ENCODE measurements at places on chromosomes 12 and 14.

DNA sequence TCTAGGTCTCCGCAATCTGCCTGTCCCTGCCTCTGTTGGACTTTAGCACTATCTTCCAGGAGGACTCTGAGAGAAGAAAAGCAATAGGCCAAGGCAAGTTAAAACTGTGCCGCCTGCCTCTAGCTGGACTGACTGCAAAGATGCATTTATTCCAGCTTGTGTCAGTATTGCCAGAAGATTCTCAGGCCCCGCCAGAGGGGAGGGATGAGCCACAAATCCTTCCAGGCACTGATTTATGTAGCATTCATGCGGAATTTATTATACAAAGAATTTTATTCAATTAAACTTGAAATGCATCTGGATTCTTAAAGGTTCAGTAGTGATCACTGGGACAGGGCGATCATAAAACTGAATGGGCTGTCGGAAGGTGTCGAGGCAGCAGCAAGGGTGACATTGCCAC lies 19.8 kb downstream of the MMAB start:
- no peak for DNase-seq

DNA sequence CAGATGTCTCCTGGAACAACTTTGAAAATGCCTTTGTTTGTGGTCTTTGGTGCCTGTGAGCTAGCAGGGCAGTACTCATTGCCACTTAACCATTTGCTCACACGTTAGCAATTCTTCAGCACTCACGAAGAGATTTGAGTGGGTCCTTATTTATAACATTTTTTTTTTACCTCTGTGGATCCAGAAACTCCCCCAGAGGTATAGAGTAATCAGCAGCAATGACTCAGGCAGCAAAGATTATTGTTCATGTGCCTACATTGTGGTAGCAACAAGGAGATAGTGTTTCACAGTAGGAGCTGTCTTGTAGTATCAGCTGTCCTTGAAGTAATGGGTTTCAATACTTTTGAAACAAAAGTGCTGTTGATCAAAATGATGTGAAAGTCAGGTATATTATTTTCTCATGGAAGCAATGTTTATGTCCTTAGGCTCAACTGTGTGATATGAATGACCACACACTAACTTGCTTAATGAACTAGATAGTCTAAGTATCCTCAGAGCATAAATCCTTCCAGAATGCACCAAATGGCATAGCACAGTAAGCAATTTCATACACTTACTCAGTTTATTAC lies 304.1 kb downstream of the EGLN3 start:
- DNase-seq: no peak

DNA sequence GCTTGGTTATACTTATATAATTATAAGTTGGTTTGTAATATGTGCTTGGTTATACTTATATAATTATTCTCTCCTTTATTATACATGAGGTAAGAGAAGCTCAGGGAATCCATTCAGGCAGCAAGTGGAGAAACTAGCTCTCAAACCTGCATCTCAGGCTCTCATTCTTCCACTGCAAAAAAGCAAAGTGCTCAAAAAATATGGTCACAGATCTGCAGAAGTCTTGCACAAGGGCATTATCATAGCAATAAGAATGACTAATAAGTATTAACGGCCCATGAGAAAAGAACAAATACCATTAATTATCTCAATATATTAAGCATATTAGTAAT lies 476 bp upstream of the TRAFD1 start:
- DNase-seq: no peak

- no peak for DNase-seq
Observed at GRCh38 chr12:58433959-58434358, 486.3 kb downstream of the LRIG3 start.

- DNase-seq: no peak
Observed at GRCh38 chr14:69710378-69710777, 56.6 kb upstream of the SRSF5 start.

GRCh38 chr14:66979101-66979974 lies 209.9 kb upstream of the GARIN2 start:
- no peak for DNase-seq

GRCh38 chr12:93113317-93114006 lies 184.4 kb upstream of the EEA1 start:
- DNase-seq: no peak

DNA sequence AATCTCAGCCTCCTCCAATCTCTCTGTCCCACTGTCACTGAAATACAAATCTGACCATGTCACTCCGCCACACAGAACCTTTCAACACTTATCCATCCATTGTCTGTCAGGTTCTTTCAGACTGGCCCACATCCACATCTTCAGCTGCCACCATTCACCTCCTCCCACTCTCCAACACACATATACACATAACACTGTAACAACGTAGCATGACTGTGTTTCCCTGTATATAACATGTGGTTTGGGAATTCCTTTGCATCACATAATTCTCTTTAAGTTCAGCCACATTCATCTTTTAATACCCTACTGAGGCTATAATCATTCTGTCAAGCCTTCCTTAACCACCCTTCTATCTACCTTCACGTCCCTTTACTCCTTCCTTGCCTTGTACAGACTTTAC lies 99.2 kb downstream of the PPP2R5E start:
- DNase-seq: no peak

- no peak for DNase-seq
Observed at GRCh38 chr12:16154990-16155389, 122.5 kb downstream of the SLC15A5 start.

GRCh38 chr14:68680541-68681051 lies 112.3 kb downstream of the ZFP36L1 start:
- DNase-seq: no peak

DNA sequence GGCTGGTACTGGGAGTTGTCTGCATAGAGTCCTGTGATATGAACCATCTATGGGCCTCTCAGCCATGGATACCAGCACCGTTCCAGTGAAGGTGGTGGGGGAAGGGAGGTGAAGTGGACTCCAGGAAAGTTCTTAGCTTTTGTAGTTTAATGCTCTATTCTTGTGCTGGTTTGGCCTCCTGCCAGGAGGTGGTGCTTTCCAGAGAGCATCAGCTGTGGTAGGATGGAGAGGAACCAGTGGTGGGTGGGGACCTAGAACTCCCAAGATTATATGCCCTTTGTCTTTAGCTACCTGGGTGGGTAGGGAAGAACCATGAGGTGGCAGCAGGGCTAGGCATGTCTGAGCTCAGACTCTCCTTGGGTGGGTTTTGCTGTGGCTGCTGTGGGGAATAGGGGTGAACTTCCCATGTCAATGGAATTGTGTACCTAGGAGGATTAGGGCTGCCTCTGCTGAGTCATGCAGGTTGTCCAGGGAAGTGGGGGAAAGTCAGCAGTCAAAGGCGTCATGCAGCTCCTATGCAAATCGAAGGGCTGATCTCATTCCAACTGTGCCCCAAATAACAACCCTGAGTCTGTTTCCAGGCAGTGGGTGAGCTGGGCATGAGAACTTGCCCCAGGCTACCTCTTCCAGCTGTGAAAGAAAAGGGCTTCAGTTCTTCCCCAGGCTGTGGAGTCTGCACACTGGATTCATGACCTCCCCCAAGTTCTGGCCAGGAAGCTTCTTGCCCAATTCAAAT lies 14.2 kb downstream of the GZMH start:
- no peak for DNase-seq

- DNase-seq: no peak
Observed at GRCh38 chr12:64760808-64761573, 1.8 kb upstream of the GNS start.

GRCh38 chr14:104267895-104268294 lies 129.5 kb downstream of the KIF26A start:
- DNase-seq: peak; percentile 48

DNA sequence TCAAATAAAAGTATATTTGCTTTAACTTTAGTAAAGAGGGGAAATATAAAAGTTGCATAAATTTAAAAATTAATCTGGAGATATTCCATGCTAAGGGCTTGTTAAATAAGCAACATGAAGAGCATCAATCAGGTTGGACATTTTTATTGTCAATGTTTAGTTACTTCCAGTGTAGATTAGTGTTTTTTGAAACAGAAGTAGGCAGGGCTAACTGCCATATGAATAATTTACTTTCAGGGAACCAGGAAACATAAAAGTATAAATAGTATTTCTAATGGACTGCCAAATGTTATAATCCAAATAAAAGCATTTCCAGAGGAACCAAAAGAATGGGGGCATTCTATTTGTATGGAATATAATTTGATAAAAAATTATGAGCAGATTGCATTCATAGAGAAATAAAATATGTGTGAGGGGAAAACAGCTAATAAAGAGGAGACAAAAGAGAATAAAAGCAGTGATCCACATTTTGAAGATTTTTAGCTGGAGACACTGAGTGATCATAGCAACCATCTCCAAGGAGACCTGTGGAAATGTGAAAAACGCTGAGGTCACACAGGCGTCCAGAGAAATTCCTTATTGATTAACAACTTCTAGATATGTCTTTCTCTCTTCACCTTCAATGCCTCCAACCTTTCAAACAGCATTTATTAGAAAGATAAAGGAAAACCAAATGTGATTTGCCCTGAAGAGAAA lies 70.8 kb downstream of the SRGAP1 start:
- no peak for DNase-seq

DNA sequence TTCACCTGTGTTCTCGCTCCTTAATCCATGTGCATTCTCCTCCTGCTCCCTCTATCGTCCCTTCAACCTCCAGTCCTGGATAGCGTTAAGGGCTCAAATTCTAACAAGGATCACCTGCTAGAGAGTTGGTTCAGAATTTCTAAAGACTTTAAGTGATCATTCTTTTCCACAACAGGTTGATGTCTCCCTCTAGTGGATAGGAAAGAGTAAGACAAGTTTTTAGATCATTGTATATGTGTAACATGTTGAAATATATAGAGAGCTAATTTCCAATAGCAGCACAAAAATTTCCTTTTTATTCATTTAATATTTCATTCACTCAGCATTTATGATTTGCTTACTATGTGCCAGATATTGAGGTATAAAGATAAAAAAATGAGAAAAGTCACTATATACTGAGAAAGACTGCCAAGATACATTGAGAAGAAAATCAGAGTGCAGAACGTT lies 9.3 kb upstream of the ESR2 start:
- no peak for DNase-seq

DNA sequence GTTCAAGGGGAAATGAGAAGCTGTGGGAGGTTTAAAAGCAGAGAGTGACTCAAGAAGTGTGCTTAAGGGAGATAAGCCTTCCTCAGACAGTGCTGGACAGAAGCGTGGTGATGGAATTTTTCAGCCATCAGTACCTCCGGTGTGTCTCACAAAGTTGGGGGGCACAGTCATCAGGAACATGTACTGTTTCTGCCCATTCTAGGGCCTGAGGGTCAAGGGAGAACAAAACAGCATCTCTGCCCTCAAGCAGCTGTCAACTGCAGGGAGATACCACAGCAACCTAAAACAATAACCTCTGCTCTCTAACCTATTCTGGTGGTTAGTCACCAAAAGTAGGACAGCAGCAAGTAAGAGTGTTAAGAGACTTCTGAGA lies 2.0 kb upstream of the STON2 start:
- no peak for DNase-seq

DNA sequence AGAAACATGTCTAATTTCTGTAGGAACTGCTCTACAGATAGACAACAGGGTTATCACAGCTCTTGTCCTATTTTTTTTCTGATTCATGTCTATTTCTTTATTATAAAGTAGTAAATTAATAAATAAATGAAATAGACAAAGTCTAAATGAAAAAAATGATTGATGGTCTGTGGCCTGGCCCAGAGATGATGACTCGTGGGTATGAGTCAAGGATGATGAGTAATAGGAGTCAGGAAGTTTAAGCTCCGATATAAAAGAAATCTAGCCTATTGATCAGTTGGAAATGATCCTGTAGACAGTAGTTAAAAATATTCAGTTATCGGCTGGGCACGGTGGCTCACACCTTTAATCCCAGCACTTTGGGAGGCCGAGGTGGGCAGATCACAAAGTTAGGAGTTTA lies 90.6 kb upstream of the RTL1 start:
- no peak for DNase-seq

DNA sequence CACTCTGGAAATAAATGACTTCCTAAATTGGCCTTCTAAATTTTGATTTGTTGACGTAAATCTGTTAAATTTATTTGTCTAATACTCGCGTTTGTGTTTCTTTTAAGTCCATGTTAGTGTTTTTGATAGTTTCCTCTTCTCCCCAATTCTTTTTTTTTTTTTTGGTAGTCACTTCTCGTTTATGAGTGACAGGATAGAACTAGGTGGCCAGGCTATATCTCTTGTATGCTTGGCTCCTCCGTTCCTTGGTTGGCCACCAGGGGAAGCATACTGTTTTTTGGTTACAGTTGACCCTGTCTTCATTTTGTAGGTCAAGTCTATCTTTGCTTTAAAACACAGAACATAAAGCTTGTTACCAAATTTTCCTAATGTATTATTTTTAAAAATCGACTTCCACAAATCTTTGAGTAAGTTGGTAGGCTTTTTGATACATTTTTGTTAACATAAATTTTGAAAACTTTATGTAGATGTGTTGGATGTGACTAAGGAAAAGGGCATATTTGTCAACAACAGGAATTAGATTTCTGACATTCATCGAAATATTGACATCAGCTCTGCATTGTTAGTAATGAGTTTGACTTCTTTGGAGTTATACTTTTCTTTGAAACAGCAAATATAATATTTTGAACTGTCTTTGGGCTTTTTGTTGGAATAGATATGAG lies 2.2 kb downstream of the RCOR1 start:
- DNase-seq: no peak

DNA sequence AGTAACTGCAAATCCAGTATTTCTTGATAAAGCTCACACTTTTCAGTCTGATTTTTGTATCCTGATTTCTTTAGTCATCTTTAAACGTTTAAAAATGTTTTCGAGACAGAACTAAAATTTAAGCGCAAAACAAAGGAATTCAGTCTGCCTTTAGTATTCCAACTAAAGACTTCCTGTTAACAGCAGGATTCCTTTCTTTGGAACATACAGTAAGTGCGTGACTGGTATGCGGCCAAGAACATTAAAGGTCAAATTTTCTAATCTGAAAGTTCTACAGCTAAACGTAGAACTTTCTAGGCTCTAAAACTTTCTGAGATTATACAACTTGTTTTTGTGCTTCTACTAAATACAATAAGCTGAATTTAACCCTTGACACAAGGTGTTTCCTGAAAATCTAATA lies 9.9 kb downstream of the SAV1 start:
- no peak for DNase-seq

DNA sequence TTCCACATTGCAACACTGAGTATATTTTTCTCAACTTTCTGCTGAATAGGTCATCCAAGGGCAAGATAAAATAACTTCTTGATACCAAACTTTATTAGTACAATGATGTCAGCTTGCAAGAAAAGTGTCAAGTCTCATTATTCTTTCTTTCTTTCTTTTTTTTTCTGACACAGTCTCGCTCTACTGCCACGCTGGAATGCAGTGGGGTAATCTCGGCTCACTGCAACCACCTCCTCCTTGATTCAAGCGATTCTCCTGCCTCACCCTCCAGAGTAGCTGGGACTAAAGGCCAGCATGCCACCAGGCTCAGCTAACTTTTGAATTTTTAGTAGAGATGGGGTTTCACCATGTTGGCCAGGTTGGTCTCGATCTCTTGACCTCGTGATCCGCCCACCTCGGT lies 523.4 kb downstream of the FSCB start:
- no peak for DNase-seq

DNA sequence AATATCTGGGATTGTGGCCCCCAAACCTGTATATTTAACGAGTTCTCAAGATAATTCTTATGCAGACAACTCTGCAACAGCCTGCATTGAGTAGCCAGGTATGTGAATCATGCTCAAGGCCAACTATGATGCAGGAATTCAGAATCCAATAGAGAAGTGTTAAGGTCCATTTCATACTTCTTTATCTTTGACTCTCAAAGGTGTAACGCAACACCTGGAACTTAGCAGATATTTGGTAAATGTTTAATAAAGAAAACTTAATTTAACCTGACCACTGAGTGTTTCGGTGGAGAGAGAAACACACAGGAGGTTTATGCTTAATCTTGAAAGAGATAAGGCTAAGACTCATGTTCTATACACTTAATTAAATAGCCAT lies 156.5 kb upstream of the PLEKHG7 start:
- no peak for DNase-seq

All from RWPE2 (cell line).